ENCODE measurements at places on chromosomes 7 and 10.
A peak's percentile ranks its signal among the peaks of the same experiment; 100 is the strongest.

- DNase-seq = peak; percentile 49
These were observed 6.1 kb downstream of the CHRM2 start for GRCh38 chr7:136874393-136875032.

- DNase-seq = no peak
These were observed 47.6 kb upstream of the AQP1 start for GRCh38 chr7:30864101-30864500.

DNA sequence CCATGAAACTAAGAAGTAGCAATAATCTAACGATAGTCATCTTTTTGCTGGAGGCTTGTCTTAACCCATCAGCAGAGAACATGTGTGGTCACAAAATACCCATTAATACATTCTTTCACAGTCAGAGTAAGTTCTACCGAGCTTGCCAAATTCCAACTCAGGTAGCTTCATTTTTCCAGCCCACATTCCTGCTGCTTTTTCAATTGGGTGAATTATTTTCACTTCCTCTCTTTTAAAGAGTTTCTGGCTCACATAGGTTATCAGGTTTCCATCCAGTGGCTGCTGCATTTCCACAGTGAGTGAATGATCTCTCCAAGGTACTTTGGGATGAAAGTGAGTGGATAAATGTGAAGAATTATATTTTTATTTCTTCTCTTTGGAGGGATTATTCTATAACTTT is 233.1 kb downstream of the SEMA3E start:
- DNase-seq = no peak

DNA sequence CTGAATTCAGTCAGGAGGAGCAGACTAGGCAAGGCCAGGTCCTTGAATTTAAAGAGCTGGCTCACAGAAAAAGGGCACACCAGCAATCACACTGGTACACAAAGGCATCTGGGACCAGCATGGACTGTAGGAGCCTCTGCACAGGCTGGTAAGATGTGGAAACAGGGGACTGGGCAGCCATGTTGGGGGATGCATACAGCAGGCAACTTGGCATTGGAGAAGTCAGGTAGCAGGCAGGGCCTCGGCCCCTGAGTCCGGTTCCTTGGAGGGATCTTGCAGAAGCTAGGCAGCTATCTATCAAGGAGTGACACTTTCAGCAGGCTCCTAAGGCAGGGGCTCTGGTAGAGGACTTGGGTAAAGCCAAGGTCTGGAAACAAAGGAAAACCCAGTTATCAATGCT is 376.3 kb upstream of the BMPER start:
- DNase-seq = no peak

DNA sequence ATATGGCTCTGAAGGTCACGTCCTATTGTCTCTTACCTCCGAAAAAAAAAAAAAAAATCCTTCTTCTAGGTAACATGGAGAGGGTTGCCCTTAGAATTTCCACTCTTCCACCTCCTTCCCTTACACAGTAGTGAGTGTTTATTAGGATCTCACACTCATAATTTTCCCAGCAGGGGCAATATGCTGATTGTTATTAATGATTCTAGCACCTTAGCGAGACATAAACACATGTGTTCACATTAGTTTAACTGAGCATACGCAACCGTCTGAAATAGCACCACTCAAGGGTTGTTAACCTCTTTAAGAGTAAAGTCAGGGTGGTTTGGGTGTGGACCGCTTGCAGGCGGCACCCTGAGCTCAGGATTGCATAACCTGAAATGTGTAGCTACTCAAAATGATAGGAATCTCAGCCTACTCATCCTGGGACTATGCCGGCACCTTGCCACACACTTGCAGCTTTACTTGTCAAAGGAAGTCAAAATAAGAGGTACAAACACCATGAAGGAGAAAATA is 52.2 kb downstream of the CPEB3 start:
- no peak for DNase-seq

DNA sequence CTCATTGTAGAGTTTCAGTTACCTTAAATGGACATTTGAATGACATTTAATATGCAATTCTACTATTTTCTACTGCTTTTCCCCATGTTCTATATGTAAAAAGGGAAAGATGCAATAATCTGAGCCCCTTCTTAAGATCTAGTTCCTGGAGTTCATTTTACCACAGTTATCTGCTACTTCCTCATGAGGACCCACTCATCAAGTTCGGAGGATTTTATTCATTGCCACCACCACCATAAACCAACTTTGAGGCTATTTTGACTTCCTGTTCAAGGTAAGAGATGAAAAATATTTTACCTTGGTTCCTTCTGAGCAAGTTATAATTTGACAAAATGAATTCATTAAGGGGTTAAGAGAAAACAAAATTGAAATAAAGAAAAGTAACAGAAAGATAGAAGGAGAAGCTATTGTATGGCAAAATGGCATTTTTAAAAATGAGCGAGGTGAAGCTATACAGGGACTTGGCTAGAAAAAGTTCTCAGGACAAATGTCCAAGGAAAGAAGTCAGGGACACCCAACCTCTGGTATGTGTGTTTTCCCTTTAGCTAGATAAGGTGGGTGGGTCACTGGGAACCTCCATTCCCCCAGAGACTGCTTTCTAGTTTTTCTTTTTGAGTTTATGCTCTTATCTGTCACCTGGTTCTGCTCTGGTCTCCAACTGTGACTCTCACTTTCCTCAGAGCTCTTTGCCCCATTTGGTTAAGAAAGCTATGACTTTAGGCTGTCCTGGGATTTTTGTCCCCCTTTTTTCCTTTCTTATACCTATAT is 14.9 kb upstream of the FAM3C start:
- DNase-seq = no peak

DNA sequence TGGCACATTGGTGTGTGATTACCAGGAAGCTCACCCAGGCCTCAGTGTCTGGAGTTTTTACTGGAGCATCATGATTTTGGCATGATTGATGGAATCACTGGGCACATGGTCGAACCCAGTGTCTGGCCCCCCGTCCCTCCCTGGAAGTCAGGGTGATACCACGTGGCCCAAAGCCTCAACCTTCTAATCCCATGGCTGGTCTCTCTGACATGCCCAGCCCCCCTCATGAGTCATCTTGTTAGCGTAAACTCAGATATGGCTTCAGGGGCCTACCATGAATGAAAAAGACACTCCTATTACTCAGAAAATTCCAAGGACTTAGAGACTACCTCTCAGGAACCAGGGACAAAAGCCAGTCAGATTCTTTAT is 109.3 kb downstream of the GRK5 start:
- no peak for DNase-seq

- DNase-seq = no peak
These were observed 90.5 kb upstream of the PLXNA4 start for GRCh38 chr7:132666774-132667172.

Measured in SK-N-DZ (cell line).